ENCODE measurements at places on chromosomes 1 and 21.
A peak's percentile ranks its signal among the peaks of the same experiment; 100 is the strongest.

DNA sequence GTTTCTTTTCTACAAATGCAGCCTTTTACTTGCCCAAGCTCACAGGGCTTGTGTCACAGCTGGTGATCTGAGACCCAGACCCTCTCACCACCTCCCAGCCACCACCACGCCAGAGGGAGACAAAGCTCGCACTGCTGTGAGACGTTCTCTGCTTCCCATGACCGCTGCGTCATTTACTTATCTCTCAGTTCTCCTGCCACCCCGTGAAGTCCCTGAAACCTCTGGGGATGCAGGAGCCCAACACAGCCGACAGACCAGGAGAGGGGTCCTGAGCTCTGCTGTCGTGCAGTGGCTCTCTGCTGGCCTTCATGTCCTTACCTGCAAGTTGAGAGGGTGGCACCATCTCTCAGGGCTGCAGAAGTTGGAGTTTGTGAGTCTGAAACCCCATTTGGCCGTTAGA is 77.7 kb downstream of the SLC16A1 start:
- no peak for DNase-seq

- no peak for DNase-seq
Observed at GRCh38 chr1:9629445-9630201, 21.9 kb upstream of the PIK3CD start.

GRCh38 chr1:107964336-107965109 is 457 bp downstream of the VAV3 start:
- DNase-seq, result no peak

DNA sequence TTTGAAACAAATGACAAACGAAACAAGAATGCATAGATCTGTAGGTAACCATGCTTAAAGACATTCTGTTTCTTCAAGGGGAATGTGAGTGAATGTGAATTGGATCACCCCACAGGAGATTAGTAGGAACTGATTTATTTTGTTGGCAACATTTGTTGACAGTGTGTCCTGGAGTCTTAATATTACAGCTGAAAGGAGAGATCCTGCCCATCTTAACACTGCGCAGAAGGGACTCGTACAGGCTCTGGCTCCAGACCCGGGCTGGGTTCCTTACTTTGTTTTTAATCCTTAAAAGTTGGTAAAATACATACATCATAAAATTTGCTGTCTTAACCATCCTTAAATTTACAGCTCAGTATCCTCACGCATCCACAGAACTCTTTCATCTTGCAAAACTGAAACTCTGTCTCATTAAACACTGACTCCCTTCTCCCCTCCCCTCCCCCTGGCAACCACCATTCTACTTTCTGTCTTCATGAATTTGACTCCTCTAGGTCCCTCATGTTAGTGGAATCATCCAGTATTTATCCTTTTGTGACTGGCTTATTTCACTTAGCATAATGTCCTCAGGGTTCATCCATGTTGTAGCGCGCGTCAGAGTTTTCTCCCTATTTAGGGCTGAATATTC is 74.1 kb downstream of the GALNT2 start:
- no peak for DNase-seq

- no peak for DNase-seq
Observed at GRCh38 chr1:78231477-78231876, 185.7 kb downstream of the GIPC2 start.

DNA sequence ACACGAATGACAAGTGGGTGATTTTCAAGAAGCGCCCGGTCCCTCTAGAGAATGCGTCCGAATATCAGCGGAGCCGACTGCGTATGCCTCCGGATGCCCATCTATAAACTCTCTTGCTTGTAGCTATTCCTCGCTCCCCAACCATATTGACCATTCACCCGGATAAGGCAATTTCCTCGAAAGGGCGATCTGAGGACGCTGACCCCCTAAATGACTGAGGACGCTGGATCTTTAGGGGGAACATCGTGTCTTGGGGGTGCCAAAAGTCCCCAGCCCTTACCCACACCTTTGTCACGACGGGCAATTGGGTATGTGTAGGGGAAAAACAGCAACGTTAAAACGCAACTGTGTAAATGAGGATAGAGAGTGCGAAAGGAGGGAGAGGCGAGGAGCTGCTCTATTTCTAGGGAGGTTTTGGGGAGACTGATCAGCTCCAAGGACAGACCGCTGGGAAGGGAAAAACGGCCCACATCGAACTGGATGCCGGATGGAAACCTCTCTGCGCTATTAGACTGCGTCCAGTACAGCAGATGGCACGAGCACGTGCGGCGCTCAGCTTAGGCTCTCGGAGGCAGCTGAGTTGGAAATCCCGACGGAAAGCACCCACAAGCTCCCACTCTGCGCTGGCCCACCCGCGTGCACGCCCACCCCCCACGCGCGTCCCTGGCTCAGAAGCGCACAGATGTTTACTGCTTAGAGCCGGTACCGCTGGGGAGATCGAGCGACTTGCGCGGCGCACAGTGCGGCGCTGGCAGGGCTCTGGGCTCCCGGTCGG is 2.9 kb upstream of the PRRX1 start:
- DNase-seq, result no peak

DNA sequence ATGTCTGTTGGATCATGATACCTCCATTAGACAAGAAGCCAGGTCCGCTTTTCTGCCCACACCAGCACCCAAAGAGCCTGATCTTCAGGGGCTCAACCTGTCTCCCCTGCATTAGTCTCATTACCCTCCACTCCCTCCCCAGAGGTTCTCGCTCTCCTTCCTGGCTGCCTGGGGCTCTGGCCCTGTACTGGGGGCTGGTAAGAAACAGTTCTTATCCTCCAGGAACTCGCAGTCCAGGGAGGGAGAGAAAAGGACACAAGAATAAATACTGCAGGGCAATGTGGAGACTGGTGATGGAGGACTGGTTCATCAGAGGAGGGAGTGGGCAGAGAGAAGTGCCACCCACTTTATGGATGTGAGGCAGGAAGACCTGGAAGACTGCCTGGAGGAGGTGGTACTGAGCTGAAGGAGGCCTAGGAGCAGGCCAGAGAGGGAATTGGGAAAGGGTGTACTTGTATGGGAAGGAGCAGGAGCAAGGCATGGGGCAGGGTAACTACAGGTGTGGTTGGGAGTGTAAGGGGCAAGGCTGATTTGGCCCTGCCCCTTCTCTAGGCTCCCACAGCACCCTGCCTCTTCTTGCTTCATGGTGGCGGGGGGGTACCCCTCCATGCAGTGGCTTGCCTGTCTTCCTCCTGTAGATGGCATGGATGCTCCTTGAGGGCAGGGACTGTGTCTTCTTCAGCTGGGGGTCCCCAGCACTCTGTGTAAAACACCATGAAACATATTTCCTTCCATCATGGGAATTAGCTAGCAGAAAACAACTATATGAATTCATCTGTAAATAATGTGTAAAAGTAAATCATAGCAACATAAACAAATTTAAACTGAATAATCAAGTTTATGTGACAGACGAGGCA is 5.0 kb downstream of the LRRC71 start:
- DNase-seq, result no peak

DNA sequence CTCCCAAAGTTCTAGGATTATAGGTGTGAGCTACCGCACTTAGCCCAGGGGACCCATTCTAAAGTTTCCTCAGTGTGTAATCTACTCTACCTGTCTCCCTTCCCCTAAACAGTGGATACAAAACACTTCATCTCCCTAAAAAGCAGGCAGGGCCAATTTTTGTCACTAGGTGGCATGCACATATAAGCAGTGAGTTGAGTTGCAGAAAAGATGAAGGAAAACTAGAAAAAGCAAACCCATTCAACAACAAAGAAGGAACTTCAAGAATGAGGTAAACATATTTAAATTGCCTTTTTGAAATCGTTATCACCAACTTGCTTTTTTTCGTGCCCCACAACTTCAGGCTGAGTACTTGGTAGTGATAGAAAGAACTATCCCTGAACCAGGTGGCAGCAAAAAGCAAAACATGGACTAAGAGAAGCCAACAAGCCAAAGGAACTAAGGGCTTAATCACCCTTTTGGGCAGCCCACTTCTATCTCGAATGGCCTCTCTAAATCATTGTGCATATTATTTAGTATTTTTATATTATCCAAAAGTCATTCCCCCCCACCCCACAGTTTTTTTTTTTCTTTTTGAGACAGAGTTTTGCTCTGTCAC is 19.7 kb upstream of the ALDH9A1 start:
- DNase-seq, result peak; percentile 60

DNA sequence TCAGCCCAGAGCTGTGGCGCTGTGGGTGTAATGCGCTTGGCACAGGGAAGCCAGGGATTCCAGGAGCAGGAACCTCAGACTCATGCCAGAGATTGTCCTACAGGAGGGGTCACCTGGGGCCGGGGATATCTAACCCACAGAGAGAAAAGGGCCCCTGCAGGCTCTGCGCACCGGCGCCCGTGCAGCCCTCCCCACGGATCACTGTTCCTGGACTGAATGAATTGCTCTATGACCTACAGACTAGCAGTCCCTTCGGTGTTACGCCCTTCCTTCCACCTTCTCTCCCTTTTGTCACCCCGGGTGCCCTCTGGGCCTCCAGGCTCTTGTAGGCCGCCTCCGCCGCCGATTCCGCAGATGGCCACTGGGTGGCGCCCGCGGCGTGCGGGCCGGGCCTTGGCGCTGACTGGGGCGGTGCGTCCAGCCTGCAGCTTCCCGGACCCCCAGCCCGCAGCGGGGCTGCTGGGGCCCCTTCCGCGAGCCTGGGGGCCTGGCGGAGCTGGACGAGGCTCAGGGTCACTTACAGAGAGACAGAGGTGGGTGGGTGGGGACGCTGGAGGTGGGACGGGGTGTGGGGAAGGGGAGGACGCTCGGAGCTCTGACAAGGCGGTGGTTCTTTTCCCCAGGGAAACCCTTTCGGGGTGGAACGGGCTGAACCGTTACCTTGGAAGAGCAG is 101.3 kb downstream of the IER5 start:
- DNase-seq, result peak; percentile 96

All from HEK293T (cell line).